ENCODE measurements at places on chromosomes 4 and X.

DNA sequence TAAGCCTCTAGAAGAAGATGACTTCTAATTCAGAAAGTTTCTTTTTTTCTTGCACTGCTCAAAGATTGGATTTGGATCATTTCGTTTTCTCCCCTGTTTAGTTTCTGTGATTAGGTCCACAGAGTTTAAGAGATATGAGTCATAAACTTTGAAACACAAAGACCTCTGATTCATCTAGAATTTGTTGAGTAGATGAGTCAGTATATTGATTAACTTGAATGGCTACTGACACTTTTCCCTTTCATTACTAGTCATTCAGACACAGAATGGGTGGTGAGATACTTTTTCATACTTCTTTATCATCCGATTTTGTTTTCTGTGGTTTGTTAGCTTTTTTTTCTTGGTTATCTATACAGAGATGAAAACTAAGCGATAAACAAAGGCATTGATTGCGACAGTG lies 34.1 kb upstream of the AFF2 start:
- DNase-seq = no peak

GRCh38 chr4:6802626-6803025 lies 20.1 kb downstream of the KIAA0232 start:
- no peak for DNase-seq

DNA sequence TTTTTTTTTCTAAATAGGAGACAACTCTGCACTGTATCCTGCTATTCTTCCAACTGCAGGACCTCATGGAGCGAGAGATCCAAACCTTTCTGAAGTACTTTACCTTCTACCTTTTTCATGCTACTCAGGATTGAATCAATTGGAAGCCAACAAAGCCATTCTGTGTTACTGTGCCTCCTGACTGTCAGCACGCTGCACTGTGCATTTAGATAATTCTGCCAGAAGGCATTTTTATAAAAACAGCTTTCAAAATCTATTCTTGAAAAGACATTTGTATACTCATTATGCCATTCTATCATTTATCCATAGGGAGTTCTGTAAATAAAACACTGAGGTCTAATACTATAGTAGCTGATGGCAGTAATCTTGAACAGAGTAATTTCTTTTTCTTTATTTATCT lies 142.8 kb downstream of the SLIT2 start:
- DNase-seq = no peak

DNA sequence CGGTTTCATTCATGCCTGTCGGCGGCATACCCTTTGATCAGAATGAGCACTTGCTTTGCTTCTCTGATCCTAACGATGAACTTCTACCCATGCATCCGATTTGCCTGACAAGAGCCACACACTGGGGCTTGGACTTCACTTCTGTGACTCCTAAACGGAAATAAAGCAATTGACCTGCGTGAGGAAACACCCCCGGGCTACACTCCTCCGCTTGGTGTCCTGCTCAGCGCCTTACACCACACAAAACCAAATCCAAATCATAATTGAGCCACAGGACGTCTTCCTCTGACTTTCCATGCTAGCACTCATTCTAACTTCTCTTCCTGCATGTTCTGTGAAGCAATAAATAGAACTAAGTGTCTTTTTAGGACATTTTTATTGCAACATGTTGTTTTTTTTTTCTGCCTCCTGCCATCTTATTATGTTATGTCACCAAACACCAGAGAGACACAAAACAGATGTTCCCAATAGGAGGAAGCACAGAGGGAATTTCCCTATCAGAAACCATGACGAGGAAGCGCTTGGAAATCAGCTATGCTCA lies 110.8 kb upstream of the FAM9B start:
- DNase-seq = no peak

DNA sequence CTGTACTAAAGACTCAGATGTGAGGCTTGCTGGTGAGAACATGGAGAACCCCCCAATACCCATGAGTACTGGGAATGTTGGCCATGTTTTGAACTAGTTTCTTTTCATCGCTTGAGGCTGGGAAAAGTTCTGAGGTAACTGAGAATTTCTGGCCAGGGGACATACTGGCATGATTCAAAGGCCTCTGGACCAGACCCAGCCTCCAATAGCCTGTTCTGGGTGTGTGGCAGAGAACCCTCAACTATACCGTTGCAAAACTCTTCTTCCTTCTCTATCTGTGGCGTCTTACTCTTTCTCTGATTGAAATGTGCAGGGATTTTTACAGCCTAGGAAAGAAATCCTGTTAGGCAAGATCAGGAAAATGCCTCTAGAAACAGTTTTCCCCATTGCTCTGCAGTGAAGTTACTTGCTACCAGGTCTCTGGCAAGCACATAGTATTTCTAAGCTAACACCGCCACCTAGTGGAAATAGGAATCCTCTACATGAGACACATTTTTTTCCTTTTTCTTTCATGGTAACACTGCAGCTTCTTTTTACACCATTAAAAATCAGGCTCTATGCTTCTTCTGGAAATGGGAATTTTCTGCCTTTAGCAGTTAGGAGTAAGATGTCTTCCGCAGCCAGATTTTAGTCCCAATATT lies 170.7 kb upstream of the ZCCHC13 start:
- DNase-seq = peak; percentile 6

DNA sequence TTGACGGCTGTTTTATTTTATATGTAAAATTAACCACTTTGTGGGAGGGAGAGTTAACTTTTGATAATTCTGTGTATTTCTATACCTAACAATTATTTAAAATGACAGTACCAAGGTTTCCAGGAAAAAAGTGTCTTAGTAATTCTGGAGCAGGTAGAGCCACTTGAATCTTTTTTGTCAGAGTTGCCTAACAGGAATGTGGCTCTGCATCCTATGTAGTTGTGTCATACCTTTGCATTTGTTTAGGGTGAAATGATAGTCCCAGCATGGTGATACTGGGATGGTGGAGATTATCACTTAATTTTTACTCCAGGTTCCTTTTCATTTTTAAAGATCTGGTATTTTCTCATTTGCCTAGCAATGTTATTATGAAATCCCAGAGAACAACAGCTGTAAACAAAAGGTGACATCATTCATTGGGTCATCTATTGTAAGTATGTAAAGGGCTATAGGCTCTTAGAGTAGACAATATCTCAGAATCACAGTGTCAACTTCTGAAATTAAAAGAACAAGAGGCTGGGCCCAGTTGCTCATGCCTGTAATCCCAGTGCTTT lies 9.6 kb downstream of the SGMS2 start:
- DNase-seq = no peak

DNA sequence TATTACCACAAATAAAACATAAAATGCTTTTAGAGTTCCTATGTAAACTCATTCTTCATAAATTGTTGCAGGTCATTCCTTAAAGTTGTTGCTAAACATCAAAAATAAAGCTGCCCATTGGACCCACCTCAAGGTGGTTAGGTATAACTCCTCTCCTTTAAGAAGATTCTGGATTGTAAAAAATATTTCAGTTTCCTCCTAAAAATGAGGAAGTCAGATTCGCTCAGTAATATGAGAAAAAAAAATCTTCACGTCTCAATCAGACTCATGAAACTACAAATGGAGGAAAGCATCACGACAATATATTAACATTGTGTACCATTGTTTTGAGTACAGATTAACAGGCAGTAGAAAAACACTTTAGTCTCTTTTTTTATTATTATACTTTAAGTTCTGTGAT lies 105.9 kb downstream of the DDX60 start:
- no peak for DNase-seq

DNA sequence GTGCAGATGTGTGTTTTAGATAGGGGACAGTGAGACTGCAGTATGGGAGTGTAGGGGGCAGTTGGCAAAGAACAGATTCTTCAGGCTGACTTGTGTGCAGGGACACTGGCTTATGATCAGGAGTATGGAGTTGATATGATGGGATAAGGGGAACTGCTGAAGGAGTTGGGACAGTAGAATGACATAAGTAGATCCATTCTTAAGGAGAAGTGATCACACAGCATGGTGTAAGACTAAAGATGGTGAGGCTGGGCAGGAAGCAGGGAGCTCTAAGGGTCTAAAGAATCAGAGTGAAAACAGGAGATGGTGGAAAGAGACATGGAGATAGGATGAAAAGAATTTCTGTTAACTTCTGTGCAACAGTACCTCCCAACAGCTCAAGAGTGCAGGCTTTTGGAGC lies 70.7 kb downstream of the REELD1 start:
- no peak for DNase-seq

GRCh38 chr4:8639777-8640720 lies 47.5 kb downstream of the CPZ start:
- DNase-seq = no peak

DNA sequence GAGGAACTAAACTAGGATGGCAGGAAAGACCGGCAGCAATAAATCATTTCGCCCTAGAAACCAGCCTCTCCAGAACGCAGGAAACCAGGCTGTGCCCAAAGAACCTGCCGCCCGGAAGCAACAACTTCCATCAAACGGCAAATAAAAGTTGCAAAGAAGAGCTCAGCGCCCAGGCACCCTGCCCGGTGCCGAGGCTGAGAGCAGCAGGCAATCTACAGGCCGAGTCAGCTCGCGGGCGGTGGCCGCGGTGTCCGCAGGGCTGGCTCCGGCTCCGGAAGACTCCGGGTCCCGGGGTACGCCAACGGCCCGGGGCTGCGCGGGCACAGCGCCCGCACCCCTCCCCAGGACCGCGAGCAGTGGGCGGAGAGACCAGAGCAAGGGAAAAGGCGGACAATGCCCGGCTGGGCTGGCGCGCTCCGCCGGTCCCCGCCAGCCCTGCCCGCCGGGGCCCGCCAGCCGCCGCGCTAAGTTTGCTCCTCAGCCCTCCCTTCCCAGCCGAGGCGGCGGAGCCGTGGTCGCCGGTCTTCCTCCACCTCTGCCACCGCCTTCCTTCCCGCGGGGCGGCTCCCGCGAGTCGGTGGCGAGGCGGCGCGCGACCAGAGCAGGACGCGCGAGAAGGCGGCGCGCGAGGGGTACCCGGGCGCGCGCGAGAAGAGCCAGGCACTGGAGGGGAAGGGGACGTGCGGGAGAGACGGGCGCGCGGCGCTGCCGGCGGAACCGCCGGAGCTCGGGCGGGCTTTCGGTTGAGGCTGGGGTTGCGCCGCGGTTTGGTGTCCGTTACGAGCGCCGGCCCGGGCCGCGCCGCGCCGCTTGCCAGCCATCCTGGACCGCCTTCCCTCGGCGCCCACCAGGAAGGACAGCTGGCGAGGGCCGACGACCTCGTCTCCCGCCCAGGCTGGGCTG lies 733 bp downstream of the FRYL start:
- no peak for DNase-seq

DNA sequence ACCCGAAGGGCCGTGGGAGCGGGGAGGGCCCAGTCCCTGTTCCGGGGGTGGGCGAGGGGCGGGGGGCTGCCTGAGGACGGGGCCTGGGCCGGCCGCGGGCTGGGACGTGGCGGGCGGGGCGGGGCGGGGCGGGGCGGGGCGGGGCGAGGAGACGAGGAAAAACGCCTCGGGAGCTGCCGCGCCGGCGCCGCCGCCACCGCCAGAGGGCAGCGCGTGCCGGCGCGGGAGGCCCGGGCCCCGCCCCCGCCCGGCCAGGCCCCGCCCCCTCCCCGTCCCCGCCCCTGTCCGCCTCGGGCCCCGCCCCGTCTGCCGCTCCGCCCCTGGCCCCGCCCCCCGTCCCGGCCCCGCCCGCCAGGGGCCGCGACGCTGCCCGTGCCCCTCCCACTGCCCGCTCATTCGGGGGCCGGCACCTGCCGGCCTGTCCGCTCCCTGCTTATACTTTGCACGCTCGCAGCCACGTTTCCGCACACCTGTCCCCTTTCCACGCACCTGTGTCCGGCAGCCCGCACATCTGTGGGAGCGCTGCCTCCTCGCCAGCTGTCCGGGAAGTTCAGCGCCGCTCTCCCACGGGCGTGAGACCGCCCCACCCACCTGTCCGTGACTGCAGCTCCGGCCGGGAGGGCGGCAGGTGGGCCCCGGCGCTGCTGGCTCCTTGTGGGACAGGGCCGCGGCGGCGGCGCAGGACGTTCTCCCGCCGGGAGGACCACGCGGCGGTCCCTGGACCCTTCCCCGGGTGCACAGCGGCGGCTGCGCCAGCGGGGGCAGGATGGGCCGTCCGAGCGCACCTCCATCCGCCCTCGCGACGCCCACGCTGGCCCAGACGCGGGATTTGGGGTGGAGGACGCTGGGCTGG lies 1.7 kb upstream of the FGFRL1 start:
- DNase-seq = no peak

GRCh38 chr4:4990857-4991540 lies 28.3 kb downstream of the CYTL1 start:
- DNase-seq = no peak

GRCh38 chr4:12120968-12121367 lies 692.3 kb upstream of the HS3ST1 start:
- DNase-seq = no peak

DNA sequence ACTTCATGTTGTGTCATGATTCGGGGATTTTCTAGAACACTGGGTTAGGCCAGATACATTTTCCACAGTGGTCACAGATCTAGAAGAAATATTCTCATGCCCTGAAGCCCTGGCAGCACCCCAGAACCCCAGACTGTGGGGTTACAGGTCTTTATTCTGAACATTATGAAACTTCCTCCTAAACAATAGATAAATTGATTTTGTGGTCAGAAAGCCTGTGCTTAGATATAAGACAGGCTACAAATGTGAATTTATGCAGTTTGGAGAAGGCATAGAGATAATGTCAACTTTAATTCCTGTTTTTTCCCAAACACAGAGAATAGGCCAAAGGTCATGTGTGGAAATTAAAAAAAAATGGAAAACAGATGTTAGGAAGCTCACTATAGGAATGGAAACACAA lies 492.9 kb downstream of the SPRY1 start:
- DNase-seq = no peak

DNA sequence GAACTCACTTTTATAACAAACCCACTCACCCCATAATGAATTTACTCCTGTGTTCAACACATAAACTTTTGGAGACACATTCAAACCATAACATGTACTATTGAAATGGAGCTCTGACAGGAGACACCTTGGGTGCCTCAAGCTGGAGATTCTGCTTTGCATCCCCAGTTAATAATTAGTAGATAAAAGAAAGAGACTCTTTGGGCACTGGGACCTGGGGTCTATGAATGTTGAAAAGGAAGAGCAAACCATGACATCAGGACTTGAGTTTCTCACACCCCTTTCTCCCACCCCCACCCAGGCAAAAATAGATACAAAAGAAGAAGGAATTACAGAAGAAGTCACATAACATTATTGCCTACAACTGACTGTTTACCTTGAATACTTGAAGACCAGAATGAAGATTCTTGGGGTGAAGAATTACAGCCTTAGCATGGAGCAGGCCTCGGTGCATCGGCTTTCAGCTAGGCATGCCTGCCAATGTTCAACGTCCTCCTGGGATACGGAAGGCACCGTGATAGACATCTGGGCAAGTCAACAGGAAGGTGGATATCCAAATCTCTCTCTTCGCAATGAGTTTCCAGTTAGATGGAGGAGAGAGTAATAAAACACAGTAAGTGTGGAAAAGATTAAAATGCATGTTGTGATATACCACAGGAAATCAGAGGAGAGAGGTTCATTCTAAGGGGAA lies 316.0 kb downstream of the TRIML1 start:
- no peak for DNase-seq

GRCh38 chrX:1581132-1581531 lies 10.3 kb upstream of the AKAP17A start:
- no peak for DNase-seq
